ENCODE measurements at places on chromosomes 1 and 21.

- DNase-seq: no peak
Observed at GRCh38 chr1:25135909-25136308, 96.4 kb downstream of the SYF2 start.

- no peak for DNase-seq
Observed at GRCh38 chr1:7591565-7591964, 179.5 kb upstream of the VAMP3 start.

- DNase-seq: no peak
Observed at GRCh38 chr21:39020751-39021477, 162.3 kb downstream of the PSMG1 start.

DNA sequence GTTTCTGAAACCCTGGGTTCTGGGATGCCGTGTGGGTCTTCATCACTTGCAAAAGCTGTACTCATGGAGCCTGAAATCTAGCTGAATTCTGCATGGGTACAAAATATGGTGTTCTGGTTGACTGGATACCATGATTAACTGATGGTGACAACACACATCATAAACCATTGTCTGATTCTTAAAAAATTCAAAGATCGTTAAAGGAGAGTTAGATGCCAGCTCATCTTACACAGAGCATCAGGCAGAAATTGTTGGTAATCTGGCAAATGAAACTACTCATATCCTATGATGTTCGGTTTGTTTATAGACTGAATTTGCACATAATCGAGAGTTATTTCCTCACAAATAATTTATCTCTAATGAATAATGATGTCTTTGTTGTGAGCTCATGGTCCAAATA is 218.1 kb upstream of the PKN2 start:
- DNase-seq: no peak

DNA sequence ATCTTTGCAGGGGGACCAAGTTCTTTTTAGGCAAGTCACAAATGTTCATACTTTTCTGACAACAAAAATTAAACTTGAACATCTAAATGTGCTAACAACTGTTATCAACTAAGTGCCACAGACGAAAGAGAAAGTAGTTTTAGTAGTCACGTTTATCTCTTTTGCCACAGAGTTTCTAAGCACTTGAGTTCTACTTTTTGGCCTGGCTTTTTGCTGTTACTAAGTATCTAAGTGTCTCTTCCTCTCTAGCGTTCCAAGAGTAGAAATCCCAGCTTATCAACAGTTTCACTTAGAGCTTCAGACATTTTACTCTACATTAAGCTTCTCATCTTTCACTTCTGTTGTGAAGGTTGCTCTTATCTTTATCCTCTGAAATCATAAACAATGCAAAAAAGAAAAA is 34.2 kb downstream of the GATAD2B start:
- DNase-seq: peak; percentile 93

GRCh38 chr1:23638188-23638619 is 53.4 kb upstream of the RPL11 start:
- no peak for DNase-seq

GRCh38 chr1:15236321-15236721 is 10.7 kb upstream of the FHAD1 start:
- peak; percentile 88 for DNase-seq

- DNase-seq: no peak
Observed at GRCh38 chr1:102640872-102641271, 467.4 kb downstream of the COL11A1 start.

DNA sequence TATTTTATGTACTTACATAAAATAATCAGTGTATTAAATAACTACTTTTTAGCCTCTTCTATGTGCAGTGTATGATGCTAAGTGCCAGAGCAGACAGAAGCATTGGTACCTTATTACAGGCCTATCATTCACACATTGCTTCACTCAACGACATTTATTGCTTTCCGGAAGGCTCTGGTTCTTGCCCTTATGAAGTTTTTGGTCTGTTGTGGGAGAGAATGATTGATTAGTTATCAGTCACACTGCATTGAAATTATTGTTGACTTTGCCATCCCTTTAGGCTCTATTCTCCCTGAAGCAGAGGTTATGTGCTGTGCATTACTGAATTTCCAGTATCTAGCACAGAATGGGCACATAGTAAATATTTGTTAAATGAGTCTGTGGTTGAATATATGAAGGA is 178.0 kb downstream of the HHAT start:
- no peak for DNase-seq

- peak; percentile 64 for DNase-seq
Observed at GRCh38 chr1:23664837-23665795, 26.5 kb upstream of the RPL11 start.

DNA sequence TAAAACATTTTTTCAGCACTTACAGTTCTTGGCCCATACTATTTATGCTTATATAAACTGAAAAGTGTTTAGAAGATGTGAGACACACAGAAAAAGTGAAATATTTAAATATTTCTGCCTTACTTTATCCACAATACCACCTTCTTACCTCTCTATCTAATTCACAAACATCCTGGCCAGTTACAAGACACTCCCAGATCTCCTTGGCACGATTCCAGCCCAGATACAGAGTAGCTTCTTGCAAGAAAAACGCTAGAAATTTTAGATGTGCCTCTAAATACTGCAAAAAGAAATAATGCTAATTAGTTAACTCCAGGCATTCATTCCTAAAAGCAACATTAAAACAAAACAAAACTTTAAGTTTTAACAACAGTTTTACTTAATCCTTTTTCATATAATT is 68.4 kb downstream of the USP24 start:
- peak; percentile 43 for DNase-seq

- no peak for DNase-seq
Observed at GRCh38 chr1:218852527-218852926, 321.2 kb upstream of the LYPLAL1 start.

- DNase-seq: no peak
Observed at GRCh38 chr1:199832451-199832850, 195.1 kb upstream of the NR5A2 start.

DNA sequence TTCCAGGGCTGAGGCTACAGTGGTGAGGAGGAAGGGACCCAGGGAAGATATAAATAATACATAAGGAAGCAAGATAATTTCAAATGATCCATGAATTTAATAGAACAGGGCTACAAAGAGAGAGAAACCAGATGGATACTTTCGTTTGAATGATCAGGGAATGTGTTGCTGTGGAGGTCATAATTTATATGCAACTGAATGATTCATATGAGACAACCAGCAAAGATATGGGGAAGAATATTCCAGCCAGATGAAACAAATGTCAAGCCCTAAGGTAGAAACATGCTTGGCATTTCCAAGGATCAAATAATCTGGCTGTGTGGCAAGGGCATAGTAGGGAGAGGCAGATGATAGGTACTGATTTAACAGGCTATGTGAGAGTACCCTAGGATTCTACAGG is 84.8 kb upstream of the ZC3H11B start:
- DNase-seq: no peak

- DNase-seq: no peak
Observed at GRCh38 chr1:10833630-10834557, 37.4 kb upstream of the CASZ1 start.

DNA sequence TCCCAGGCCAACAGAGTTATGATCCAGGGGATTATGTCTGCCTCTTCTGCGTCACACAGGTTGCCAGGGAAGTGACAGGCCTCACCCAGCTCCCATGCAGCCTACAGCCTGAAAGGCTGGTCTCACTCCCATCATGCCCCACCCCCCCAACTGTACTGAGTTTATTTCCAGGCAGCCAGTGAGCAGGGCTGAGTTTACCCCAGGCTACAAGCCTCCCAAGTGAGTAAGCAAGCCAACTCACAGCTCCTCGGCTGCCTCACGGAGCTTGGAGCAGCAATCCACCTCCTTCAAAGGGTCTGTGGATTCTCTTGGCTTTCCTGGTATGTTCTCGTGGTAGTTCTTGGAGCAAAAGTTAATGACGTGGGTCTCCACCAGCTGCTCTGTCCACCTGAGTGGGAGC is 1147.6 kb upstream of the ADGRL4 start:
- no peak for DNase-seq

DNA sequence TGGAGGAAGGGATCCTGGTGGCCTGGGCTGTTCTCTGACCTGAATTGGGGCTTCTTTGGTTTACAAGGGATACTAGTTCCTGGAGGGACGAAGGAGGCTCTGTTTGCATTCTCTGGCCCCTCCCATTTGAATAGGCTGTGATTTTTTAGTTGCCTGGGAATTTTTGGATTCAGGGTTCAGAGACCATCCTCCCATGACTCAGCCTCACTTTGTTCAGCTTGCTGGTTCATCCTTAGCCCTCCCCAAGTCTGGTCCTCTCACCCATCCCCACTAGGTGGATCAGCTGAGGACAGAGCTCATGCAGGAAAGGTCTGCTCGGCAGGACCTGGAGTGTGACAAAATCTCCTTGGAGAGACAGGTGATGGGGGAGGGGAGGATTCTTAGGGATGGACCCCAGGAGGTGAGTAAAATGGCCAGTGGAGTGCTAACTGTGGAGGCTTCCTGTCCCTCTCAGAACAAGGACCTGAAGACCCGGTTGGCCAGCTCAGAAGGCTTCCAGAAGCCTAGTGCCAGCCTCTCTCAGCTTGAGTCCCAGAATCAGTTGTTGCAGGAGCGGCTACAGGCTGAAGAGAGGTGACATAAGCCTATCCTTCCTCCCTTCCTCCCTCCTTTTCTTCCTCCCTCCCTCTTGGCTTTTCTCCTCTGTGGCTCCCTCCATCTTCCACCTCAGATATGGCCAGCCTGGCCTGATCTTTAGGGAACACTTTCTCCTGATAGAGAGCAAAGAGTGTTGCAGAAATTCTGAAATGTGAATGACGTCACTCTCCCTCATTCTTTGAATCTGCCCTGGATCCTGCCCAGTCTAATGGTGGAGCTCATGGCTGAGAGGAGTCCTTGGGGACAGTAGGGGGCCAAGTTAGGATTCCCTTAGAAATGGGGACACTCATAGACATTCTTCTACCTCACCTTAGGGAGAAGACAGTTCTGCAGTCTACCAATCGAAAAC is 4.5 kb upstream of the TUFT1 start:
- DNase-seq: no peak

- no peak for DNase-seq
Observed at GRCh38 chr21:28754127-28754611, 238.5 kb downstream of the LTN1 start.

DNA sequence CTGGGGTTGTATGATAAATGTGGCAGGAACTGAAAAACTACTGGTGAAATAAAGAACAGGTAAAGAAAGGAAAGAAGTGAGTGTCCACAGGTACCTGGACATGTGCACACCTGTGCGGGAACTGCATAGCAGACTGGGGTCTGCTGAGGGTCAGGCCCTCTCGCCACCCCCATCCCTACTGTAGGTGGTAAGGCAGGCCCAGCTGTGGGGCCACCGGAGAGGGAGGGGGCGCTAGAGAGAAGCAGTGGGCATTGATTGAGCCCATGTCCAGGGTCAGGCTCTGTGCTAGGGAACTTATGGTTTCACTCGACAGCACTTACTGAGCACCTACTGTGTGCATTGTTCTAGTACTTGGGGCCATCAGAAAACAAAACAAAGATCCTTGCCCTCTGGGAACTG is 400.5 kb downstream of the MATN1 start:
- no peak for DNase-seq

- no peak for DNase-seq
Observed at GRCh38 chr21:35855484-35855883, 204.8 kb downstream of the SETD4 start.

- no peak for DNase-seq
Observed at GRCh38 chr1:206944703-206945102, 1.6 kb downstream of the PIGR start.

- DNase-seq: no peak
Observed at GRCh38 chr1:23178414-23178813, 9.8 kb upstream of the LUZP1 start.

DNA sequence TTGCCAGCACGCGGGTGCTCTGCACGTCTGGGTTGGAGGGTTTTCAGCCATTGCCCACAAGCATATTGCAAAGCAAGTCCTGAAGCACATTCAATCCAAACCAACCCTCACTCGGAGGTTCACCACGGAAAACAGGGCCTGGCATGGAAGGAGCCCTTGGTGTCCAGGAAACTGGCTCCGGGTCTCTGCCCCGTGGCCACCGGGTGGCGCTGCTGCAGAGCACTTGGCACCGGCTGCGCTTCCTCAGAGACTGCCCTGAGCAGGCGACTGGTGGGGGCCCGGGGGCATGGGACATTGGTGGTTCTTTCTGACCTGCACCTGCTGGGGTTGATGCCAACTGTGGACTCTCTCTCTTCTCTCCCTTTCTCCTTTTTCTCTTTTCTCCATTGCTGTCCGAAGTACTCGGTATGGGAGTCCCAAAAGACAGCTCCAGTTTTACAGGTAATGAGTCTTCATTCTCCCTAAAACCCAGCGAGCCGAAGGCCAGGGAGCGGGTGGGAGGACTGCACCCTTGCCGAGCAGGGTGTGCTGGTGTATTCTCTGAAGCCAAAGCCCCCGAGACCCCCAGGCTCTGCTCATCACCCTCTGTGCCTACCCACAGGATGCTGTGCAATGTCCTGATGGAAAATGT is 4.1 kb upstream of the KCNAB2 start:
- DNase-seq: peak; percentile 35

- DNase-seq: no peak
Observed at GRCh38 chr21:44966135-44967081, 26.6 kb downstream of the SLX9 start.

GRCh38 chr21:33386222-33386784 is 16.9 kb upstream of the IFNGR2 start:
- DNase-seq: peak; percentile 84

GRCh38 chr1:59972216-59972927 is 45.8 kb upstream of the CYP2J2 start:
- no peak for DNase-seq

DNA sequence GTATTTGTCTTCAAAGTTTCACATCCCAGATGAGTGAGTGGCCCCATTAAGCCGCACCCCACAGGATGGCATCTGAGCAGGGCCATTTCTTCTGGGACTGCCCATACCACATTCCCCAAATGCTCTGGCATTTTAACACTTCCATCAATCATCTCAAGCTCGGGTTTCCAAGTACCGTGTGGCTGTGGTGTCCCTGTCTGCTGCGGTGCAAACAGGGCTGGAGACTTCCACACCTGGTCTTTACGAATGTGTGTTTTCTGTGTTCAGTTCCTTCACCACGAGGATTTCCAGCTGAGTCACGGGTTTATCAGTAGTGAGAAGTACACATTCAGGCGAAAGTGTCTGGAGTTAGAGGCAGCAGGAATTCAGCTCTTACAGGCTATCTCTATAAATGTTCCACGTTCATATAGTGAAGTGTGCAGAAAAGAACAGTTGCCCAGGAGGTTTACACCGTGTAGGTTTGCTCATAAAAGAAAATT is 195.2 kb downstream of the RHOU start:
- DNase-seq: peak; percentile 37

DNA sequence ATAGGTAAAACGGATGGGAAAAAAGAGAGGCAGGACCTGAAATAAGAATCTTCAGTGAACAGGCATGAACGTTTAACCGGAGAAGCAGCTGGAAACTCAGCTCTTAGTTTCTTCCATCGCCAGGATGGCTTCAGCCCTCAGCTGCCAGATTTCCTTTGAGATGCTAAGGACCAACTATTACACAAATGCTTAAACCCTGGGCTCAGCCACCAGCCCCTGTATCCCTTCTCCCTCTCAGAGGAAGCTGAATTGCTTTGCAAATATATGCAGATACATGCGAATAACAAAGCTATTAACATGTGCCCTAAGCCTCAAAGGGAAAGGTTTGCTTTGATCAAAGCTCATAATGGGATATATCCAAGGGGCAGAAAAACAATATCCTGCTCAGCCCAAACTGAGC is 515.1 kb downstream of the OMA1 start:
- DNase-seq: no peak

Data from OCI-M1 (cell line).